ENCODE measurements at places on chromosomes 13 and 19.

DNA sequence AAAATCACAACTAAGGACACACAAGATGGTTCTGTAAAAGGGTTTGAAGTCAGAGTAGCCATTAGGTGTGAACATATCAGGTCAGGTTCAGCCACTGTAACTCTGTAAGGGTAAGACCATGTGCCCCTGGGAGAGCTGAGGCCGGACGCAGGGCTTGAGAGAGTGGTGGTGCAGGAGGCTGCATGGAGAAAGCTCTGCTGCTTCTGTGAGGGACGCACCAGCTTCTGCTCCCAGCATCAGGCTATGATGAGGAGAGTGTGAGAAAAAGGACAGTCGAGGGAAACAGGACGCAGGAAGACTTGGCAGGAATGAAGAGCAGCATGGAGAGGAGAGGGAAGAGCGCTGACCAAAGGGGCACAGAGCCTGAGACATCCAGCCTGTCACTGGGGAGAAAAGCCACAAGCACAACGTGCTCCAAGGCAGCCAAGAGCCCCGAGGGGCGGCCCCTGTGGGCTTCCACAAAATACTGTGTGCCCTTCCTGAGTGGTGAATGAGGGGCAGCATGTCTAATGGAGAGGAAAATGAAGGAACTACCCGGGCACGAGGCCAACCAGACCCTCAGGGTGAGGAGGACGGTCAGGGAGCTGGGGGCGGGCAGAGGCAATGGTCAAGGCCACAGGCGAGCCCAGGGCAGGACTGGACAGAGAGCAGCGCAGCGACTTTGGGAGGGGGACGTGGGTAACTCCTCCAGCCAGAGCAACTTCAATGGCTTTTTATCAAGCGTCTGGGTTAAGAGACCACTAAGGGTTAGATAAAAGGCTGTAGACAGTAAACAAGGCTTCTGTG is 107.7 kb downstream of the COL4A1 start:
- DNase-seq, result no peak

GRCh38 chr13:90545070-90545840 is 802.2 kb upstream of the MIR17HG start:
- no peak for DNase-seq

DNA sequence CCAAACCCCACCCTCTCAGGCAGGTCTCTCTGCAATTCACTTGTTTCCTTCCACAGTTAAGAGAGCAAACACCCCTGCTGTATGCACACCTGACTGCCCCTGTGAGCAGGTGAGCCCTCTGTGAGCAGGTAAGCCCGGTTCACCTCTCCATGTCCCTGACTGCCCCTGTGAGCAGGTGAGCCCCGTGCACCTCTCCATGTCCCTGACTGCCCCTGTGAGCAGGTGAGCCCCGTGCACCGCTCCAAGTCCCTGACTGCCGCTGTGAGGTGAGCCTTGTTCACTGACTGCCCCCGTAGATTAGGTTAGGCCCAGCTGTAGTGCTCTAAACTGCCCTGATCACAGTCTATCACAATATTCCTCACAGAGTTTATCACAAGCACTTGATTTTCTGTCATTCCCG is 29.2 kb downstream of the TMTC4 start:
- no peak for DNase-seq

DNA sequence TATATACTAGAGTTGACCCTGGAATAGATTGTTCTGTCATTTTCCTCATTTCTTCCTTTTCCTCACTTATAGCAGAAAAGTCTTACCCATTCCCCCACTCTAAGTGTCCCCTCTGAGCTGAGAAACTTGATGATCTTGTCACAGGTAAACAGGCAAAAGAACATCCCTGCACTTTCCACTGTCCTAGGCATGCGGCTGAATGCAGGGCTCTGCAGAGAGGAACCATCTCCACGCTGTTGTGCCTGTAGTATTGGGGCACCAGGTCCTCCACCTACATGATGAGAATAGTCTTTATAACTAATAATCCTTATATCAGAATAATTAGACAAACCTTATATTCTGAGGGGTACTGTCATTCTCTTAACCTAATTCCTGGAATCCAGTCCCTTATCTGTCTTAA is 211.3 kb downstream of the RBM26 start:
- no peak for DNase-seq

DNA sequence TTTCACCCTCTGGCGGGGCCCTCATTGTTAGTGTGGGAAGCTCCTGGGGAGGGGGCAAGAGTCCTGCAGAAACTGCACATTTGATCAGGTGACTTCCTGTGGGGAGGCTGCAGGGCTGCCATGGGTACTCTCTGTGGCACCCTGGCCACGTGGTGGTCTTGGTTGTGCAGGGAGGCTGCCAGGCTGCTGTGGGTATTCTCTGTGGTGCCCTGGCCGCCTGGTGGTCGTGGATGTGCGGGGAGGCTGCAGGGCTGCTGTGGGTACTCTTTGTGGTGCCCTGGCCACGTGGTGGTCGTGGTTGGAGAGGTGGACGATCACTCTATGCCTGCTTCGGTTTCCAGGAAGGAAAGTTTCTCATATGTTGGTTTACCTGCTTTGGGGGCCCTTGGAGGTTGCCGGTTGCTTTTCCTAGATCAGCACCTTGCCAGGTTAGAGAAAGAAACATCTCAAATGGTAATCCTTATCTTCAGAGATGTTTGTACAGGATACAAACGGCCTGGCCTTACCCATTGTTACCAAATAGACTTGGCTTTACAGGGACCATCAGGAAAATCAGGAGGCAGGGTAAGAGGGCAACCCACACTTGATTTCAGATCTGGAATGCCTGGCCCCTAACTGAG is 22.9 kb downstream of the TEX29 start:
- no peak for DNase-seq

- DNase-seq, result no peak
Observed at GRCh38 chr13:48233889-48234488, 983 bp downstream of the ITM2B start.

GRCh38 chr19:33731881-33732280 is 64.8 kb upstream of the KCTD15 start:
- DNase-seq, result no peak

GRCh38 chr13:64723724-64724123 is 2506.4 kb downstream of the PCDH9 start:
- no peak for DNase-seq

GRCh38 chr19:30870876-30871275 is 478.4 kb downstream of the TSHZ3 start:
- DNase-seq, result no peak

GRCh38 chr19:44345959-44346358 is 10.5 kb downstream of the ZNF112 start:
- DNase-seq, result no peak

DNA sequence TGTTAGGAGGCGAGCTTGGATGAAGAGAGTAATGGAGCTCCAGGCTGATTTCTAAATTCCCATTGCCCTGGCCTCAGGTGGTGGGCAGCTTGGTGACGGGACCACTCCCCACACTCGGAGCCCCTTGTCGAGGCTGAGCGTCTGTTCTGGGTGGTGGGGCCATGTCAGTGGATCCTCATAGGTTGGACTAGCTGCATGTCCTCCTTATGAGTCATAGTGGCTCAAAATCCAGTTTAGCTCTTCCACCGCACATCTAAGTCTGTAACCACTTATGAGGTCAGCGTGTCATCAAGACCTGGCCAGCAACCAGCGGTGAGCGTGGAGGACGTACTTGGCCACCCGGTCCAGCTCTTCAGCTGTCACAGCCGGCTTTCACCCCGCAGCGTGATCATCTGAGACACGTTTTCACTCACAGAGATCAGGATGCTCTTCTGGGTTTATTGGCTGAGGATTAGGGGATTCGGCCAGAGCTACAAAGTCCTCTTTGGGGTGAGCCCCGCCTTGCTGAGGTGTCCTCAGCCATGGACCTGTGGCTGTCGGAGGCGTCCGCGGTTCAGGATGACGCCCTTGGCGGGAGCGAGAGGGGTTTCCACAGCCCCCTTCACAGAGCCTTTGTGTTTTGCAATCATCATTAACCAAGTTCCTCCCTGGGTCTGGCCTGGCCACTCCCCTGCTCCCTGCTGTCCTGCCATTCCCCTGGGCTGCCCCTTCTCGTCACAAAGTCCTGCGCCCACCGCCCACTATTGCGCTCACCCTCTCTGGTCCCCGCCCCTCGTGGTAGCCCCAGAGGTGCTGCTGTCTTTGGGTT is 41.9 kb downstream of the ADPRHL1 start:
- no peak for DNase-seq

DNA sequence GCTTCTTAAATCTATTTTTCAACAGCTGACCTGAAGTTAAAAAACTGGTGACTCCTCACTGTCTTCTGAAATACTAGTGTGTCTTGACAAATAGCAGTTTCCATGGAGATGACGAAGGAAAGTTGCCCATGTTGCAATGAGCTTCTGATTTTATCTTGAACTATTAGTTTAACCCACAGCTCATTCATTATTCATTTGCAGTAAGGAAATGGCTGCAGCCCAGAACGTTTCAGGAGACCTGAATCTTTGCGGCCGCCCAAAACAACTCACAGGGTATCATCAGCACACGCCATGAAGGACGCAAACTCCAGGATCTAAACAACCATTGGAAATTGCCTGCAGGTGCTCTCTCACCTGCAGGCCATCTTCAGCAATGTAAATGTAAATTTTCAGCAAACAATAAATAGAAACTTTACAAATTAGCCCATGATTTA is 142.5 kb downstream of the DCLK1 start:
- DNase-seq, result no peak

DNA sequence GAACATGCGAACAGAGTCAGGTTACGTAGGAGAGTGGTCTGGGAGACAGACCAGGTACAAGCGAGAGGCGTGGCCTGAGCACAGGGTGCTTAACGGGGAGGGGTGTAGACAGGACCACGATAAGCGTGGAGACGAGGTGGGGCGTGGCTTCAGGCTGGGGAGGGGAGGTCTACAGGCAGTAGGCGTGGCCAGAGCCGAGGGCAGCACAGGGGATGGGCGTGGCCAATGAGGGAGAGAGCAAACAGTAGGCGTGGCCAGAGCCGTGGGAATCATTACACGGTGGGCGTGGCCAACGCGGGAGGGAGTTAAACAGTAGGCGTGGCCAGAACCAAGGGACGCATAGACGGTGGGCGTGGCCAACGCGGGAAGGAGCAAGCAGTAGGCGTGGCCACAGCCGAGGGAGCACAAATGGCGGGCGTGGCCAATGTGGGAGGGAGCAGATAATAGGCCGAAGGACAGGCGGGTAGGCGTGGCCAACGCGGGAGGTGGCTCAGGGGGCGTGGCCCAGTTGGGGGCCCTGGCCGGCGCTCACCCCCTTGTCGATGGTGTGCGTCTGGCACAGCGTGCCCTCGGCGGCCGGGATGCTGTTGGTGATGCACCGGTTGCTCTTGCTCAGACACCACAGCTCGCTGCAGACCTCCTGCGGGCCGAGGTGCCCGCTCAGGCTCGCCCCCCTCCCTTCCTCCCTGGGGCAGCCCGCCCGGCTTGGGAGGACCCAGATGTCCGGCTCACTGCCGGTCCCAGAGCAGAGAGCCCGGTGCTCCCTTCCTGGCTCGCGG is 15.2 kb upstream of the MYO1F start:
- DNase-seq, result peak; percentile 84

DNA sequence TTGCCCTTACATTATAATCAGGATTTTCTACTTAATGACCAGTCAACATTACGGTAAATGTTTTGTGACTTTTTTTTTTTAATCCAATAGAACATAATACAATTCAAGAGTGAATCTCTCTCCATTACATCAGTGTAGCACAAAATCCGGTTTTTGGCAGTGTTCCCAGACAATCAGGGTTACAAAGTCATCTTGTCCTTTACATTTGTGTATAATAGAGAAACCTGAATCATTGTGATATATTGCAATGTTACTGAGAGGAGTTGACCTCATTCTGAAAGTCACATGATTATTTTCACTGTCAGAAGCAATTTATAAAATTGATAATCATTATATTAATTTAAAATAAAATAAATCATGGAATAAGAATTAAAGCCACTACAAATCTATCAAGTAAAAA is 1346.0 kb upstream of the SPRY2 start:
- DNase-seq, result no peak

DNA sequence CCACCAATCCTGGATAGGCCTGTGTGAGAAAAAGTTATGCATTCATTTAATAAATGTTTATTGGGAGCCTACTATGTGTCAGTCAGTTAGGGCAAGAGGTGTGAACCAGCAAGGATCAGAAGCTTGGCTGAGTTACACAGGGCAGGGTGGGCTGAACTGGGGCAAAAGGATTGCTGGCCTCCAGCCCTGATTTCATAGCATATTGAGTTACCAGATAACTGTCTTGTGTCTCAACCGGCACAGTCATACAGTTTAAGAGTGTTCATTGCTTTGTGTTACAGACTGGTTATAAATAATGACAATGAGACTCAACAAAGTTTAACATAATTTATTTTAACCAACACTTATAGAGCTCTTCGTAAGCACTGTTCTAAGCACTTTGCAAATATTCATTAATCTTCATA is 253.8 kb downstream of the DLEU7 start:
- no peak for DNase-seq

- peak; percentile 44 for DNase-seq
Observed at GRCh38 chr19:703651-704446, 4.9 kb upstream of the PALM start.

DNA sequence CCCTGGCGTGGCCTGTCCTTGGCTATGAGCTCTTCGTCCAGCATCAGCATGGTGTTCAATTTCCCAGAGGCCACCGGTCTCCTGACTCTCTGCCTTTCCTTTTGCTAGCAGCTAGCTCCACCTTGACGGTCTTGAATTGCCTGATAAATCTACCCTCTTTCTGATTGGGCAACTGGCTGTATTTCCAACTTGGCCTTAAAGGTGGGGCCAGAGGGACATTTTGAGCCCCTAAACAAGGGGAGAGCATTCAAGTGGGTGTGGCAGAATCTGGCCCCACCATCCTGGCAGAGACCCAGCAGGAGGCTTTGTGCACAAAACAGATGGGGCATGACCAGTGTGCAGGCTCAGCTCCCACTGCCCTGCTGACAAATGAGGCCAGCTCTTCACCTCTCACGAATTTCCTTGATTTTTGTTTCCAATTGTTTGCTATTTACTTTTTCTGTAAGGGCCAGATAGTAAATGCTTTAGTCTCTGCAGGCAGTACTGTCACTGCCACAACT is 148.9 kb upstream of the VSTM2B start:
- DNase-seq, result no peak

DNA sequence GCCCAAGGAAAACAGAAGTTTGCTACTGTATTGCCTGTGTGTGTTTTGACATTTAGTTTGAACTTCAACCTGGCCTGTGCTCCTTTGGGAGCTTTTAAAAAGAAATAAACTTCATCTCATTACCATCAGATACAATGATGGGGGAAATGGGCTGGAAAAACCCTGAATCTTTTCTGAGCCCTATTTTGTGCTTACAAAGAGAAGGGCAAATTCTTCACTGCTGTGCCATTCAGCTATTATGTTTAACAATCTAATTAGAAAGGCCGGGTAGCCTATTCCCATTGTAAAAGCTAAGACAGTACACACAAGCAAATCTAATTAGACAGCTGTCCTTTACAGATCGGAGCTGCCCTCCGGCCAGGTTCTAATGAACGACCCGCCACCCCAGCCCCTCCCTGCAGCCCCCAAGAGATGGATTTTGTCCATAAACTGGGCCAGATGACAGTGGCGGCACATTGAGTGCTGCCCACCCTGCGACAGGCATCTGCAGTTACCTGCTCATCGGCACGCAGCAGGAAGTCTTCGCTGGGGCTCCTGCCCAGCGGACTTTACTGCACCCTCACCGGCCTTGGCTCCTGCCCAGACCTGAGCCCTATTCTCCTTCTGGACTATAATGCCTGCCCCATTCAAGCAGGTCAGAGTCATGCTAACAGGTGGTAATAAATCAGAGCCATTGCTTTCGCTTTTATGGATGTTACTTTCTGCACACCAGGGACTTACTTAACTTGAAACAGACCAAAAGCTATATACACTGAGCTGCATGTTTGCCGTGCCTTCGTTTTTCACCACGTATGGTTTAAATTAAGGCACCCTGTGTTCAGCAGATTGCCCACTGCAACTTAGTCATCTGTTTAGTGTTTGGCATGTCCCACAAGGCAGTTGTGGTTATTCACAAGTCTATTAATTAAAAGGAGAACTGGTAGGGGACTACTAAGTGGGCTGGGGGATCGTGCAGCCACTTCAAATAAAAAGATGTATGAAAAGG is 549.6 kb downstream of the FGF9 start:
- no peak for DNase-seq

Data from stimulated activated CD4-positive, alpha-beta T cell treated with anti-CD3 and anti-CD28 coated beads, Interleukin-1b, Interleukin-23, amount 100 ng/mL, for 24 hours (primary cell).